Stimulated activated CD8-positive, alpha-beta memory T cell treated with anti-CD3 and anti-CD28 coated beads, Interleukin-4, amount 100 ng/mL, for 4 hours (primary cell): ENCODE measurements at places on chromosomes 11 and 22.

GRCh38 chr11:113384551-113384950 lies 3.0 kb upstream of the ANKK1 start:
- no peak for DNase-seq

DNA sequence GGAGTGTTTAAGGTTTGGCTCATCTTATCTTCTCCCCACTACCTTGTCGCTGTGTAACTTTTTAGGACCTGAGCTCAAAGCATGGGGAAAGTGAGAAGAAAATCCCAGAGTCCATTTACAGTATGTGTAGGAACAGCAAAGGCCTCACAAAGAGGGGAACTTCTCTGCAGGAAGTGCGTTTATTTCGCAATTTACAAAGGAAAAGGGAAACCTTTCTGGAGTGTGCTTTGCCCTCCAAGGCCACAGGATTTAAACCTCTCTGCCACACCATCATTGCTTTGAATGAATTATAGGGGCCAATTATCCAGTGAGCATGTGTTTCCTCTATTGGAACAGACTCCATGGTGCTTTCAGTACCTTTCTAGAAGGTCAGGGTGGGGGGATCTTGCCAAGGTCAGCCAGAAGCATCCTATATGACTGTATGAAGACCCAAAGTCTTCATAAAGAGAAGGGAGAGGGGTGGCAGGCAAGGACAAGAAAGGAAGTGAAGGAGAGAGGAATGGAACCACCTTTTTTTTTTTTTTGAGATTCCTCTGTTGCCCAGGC lies 68.1 kb upstream of the LMO2 start:
- no peak for DNase-seq

- DNase-seq = no peak
Measured at GRCh38 chr11:66604155-66604554, 11.2 kb downstream of the CCS start.

DNA sequence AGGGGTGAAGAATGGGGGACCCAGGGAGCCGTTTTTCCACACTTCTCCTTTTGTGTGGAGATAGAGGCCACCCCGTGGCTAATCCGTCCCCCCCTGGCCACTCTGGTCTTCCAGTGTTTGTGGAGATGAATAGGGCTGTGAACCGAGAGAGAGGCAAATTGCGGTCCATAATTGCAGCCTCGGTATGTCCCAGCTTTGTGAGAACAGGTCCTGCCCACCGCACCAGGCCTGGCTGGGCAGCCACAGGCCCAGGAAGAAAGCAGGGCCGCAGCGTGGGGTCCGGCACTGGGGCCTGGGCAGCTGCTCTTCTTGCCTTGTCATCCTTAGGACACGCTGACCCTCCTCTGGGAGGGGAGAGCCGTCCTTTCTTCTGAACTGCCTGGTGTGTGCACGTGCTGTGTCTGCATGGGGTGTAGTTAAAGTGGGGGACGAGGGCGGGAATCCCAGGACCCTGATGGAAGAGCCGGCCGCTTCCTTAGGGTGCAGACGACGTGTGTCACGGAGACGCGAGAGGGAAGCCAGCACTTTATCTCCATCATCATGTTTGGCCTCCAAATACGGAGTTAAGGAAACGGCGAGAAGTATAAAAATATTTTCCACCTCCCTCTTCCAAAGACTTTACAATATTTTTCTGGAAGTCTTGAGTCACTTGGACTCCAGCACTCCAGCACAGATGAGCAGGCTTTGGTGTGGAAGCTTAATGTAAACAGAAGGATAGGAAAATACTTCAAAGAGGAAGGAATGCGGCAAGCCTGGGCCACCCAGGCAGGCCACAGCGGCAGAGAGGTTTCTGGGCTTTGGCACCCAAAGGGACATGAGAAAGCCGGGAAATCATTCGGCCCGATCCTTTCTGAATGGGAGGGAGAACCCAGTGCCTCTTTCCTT lies 1248.4 kb downstream of the BRD1 start:
- no peak for DNase-seq

GRCh38 chr11:67507242-67507863 lies 609 bp downstream of the CDK2AP2 start:
- no peak for DNase-seq

DNA sequence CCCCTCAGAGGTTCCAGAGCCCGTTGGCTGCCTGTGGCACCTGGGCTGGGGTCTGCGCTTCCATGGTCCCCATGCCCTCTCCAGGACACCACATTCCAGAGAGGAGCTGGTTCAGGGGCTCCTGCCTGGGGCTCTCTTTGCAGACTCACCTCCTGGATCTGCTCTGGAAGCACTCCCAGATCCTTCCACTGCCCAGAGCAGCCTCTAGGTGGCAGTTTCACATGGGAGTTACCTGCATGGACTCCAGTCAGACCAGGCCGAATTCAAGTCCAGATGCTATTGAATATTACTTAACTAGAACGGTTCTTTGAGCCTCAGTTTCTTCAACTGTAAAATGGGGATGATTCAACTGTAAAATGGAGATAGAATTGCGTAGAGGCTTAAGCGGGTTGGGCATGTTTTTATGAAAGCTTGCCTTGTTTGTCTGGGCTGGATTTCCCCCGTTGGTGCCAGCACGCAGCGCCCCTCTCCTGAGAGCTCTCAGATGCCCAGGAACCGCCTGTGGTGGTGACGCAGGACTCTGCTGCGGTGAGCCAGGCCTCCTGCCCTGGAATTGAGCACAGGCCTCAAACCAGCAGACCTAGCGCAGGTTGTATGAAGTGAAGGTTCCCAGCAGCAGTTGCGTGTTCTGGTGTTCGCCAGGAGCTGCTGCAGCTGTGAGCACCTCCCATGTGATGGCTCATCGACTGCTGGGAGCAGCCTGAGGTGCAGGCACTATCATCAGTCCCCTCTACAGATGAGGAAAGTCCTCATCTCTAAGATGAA lies 44.2 kb downstream of the LMO1 start:
- no peak for DNase-seq

DNA sequence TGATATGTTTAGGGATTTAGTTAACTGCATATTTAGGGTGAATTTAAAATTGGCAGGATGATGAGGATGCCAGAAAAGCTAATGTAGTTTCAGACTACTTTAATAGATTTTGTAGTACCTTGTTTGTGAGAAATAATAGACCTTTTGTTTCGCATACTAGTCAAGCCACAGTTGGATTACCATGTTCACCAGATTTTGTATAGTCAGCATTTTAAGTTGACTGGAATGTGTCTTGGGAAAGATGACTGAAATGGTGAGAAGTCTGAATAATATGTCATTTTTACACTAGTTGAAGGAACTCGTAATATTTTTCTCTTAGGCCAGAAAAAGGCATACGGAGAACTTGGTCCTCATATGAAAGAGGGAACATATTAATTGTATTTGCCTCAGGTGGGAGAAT lies 23.4 kb downstream of the ATM start:
- no peak for DNase-seq

GRCh38 chr11:121467965-121468364 lies 15.2 kb upstream of the SORL1-AS1 start:
- DNase-seq = peak; percentile 65

DNA sequence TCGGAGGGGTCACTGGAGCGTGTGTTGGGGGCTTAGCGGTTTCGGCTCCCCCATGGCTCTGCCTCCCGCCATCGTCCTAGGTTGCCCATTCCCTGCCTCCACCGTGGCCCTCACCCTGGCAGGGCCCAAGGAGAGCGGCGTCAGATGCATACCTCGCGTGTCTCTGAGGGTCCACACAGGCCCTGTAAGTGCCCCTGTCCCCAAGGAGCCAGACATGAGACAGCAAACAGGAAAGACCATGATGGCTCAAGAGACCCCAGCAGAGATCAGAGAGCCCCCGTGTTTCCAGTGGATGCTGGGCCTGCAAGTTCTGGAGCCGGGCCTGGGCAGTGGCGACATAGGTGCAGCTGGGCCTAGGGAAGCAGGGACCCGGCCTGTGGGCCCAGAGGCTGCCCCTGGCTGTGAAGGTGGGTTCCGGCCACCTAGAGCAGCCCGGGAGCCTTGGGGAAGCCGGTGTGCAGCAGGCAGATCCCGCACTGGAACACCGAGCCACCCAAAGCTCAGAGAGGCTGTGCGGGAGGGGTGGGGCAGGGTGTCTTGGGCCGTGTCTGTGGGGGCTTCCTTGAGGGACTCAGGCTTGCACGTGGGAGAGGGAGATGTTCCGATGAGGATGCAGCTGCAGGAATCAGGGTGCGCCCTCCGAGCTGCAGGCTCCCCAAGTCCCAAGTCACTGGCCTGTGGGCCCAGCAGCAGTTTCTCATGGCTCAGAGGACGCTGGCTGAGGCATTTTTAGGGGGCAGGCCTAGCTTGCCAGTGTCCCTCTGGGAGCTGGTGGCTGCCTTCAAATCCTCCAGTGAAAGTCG lies 126.4 kb downstream of the KCNQ1OT1 start:
- no peak for DNase-seq

DNA sequence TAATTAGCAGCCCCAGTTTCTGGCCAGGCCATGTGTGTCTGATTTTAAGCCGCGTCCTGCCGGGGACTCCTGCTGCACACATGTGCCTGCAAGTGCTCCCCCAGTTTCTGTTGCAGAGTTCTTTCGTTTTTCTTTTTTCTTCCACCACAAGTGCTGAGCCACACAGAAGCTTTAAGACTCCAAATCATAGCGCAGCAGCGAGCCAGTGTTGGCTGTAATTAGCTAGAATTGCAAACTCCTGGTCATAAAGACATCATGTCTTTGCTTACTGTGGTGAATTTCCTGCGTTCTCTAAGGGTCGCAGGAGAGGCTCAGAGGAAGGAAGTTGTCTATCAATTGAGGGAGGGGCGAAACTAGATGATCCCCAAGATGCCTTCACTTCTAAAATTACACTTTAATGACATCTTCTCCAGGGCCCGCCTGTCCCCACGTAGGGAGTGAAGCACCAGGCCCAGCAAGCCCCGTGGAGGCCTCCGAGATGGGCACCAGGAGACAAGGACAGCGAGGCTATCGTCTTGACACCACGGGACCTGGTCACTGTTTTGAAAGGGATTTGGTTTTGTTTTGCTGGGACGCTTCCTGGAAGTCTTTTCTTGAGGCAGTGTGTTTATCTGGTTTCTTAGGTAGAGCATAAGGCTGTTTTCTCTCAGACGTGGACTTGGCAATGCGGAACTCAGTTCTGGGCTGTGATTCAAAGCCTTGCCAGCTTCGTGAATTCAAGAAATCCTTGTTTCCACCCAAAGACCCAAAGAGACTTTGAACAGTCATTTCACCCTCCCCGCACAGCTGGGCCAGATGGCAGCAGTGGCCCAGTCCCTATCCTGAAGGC lies 71.8 kb downstream of the UBASH3B start:
- no peak for DNase-seq

DNA sequence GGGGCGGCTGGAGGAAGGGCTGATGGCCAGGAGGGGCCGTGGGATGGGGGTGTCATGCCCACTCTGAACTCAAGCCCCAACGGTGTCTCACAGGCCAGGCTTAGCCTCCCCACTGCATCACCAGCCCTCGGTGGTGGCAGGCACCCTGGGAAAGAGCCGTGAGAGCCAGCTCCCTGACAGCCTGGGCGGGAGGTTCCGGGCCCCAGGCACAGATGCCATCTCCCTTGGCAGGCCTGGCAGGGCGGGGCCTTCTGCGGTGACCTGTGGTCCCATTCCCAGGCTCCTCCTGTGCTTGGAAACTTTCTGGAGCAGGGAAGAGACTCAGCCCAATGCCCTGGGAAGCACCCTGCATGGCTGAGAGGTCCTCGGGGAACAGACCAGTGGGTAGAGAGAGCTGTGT lies 4.8 kb downstream of the PHLDA2 start:
- no peak for DNase-seq

GRCh38 chr11:12975195-12975594 lies 33.9 kb upstream of the RASSF10 start:
- DNase-seq = no peak

DNA sequence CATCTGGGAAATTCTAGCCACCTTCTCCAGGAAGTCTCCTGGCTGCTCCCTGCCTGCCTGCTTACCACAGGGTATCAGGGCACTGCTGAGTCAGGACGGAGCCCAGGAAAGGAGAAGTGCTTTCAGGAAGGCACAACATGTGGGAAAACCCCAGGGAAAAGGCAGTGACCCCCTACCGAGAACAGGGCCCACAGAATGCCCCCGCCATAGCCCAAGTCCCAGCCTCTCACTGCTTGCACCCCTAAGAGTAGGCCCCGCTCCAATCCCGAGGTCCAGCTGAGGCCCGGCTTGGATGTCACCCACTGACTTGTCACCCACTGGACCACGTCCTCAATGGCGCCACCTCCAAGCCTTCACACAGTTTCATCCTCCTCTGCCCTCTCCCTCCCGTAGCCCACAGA lies 34.1 kb downstream of the ARAP1 start:
- DNase-seq = no peak

DNA sequence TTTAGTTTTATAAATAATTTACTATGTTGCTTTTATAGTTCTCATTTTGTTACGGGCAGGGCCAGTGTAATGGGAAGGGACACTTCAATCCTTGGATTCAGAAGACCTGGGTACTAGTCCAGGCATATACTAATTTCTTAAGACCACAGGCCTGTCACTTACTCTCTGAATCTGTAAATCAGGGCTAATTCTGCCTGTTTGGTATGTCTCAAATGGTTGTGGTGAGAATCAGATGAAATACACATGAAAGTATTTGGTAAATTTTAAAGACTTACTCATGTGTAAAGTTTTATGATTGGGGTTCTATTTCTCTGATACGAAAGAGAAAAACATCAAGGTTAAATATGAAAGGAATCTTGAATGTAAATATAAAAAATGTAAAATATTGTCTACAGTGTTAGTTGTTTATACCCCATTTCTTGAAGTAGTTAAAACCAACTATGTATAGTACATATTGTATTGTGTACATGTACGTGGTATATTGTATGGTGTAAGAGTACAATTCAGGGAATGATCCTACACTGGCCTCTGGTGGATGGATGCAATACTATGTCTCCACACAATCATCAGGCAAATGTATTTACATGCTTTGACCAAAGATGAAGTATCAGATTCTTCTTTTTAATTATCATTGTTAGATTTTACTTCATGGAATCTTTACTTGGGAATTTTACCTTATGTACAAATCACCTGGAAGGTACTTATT lies 24.5 kb upstream of the RAG2 start:
- no peak for DNase-seq

DNA sequence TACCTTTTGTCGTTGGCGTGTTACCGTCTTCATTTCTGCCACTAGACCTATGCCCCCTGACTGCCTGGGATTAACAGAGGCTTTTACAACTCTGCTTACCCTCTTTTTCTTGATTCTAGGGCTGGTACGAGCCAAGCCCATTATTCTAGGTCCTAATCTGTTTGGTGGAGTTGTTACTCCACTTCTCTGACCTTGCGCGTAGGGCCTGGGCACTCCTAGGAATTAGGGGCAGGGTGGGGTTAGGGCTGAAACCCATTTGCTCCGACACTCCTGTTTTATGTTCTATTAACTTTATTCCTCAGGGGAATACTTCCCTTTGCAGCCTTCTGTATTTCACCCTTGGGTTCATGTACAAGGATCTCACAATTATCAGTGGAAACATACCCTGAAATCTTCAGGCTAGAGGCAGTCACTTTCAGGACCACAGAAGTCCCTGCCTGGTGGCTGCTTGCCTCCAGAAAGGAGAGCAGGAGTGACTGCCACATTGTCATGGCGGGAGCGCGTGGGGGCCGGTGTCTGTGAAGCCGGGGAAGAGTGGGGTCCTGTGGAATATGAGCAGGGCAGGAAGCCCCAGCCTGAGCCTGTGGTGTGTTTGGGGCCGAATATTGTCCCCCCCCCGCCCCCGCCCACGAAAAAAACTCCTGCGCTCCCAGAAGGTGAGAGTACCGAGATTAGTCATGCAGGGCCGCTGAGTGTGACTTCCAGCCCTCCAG lies 731 bp upstream of the SLC37A2 start:
- no peak for DNase-seq

GRCh38 chr11:117511931-117512539 lies 184.4 kb downstream of the CEP164 start:
- no peak for DNase-seq
